NCI-H1417 treated with DMSO at 0.1 percent for 48 hours (cell line): ENCODE measurements at places on chromosomes 1 and 21.

GRCh38 chr1:101144671-101145448, 92.0 kb upstream of the S1PR1 start:
- no peak for DNase-seq

DNA sequence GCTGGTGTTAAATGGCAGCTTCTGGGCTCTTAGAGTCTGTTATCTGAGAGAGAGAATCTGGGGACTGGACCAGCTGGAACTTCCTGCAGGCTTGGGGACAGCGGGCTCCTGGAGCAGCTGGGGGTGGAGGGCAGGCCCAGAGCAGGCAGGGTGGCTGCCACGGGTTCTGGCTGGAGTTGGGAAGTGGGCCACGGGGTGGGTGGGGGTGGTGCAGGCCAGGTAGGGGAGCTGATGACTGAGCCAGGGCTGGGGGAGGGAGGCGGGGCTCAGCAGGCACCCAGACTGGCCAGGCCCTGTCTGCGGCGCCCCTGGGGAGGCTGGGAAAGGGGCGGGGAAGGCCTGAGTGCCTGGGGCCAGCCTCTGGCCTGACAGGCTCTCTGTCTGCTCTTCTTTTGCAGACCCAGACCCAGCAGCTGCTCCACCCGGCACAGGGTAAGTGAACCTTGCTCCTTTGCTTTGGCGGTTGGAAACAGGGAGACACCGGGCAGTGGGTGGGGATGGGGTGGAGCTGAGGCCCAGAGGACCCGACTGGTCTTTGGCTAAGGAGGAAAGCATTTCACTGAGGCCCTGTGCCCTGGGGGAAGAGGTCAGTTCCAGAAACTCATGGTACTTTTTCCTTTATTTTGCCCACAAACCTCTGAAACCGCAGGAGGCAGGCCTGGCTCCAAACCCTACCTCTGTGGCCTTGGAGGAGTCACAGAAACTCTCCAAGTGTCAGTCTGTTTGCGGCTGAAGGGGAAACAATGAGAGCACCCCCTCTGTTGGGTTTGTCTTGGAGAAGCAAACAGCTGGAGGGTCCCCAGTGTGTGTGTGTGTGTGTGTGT, 48.8 kb downstream of the ARHGEF10L start:
- DNase-seq: no peak

DNA sequence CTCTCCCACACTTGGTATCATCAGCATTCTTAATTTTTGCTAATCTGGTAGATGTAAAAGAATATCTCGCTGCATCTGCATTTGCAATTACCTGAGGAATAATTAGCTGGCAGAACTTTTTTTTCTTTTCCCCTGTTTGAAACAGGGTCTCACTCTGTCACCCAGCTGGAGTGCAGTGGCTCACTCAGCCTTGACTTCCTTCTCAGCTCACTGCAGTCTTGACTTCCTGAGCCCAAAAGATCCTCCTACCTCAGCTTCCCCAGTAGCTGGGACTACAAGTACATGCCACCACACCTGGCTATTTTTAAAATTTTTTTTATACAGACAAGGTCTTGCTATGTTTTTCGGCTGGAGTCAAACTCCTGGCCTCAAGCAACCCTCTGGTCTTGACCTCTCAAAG, 35.4 kb upstream of the ENAH start:
- DNase-seq: no peak

- no peak for DNase-seq
These were observed 46.3 kb upstream of the NTPCR start for GRCh38 chr1:232904131-232904530.

DNA sequence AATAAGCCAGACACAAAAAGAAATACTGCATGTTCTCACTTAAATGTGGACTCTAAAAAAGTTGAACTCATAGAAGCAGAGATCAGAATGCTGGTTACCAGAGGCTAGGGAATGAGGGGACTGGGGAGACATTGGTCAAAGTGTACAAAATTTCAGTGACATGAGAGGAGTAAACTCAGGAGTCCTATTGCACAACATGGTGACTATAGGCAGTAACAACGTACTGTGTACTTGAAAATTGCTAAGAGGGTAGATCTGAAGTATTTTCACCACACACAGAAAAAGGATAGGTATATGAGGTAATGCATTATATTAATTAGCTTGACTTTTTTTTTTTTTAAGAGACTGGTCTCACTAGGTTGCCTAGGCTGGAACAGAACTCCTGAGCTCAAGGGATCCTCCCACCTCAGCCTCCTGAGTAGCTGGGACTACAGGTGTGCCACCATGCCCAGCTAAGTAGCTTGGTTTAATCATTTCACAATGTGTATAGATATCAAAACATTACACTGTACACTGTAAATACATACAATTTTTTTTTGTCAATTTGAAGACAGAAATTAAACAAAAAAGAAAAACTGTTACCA, 7.4 kb downstream of the ZNF496 start:
- no peak for DNase-seq

GRCh38 chr21:46641656-46642055, 6.2 kb downstream of the PRMT2 start:
- DNase-seq: no peak

DNA sequence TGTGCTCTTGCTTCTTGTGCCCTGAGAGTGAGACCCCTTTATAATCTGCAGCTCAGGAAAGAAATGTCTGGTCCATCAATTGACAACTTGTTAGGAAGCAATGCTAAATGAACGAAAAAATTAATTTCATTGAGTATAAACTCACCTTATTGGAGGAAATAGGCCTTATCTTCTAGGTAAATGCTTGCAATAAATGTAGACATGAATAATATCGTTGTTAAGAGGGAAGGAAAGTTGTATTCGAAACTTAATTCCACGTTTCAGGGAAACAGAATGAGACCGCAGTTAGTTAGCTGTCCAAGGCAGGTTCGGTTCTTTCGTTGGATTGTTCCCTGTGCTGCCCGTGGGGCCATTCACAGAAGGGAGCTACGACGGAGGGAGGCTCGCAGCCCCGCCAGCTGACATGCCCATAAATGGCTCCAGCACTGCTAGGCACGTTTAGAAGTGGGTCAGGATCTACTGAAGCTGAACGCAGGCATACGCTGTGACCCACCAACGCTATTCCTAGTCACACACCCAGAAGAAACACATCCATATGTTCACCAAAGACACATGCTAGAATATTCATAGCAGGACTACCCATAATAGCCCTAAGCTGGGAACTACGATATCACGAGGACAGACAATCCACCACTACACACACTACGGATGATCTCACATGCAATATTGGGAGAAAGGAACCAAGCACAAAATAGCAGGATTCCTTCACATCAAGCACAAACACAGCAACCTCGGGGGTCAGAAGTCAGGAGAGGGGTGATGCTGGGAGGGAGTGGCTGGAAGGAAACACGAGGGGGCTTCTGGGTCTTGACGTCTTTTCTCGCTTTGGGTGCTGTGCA, 56.2 kb upstream of the LBR start:
- DNase-seq: no peak

DNA sequence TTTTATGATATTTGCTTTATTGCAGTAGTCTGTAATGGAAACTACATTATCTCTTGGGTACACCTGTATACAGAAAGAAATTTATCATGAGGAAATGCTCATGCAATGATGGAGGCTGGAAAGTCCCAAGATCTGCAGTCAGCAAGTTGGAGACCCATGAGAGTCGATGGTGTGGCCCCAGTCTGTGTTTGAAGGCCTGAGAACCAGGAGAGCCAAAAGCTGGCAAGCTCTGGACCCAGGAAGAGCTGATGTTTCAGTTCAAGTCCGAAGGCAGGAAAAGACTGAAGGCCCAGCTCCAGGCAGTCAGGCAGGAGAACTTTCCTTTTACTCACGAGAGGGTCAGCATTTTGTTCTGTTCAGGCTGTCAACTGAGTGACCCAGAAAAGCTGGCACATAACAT, 42.2 kb downstream of the B3GALT5 start:
- no peak for DNase-seq

DNA sequence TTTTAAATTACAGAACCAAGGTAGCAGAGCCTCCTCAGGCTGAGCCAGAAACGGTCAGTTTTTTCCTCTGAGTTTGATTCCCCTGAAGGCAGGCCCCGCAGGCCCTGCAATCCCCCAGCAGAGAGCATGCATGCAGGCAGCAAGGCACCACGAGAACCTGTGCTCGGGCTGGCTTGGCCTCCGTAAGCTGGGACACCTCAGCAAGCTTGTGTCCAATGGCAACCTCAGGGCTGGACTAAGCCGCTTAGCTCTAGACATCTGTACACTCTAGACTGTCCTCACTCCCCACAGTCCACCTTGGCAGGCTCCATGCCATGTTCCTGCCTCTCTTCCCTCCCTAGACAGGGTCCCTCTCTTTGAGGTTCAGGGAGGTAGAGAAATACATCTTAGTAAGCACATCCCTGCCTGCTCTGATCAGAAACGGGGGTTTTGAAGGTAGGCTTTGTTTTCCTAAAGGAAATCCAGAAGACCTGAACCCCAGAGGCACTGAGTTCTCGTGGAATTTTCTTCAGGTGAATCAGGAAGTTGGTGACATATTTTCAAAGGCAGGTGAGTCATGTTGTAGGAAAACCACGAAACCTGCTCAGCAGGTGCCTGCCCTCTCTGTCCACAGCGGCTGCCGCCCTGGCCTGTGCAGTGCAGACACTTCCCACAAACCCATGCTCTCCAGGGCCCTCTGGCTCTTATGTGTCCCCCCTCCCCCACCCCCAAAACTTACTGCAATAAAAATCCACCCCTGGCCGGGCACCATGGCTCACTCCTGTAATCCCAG, 7.0 kb downstream of the TMEM63A start:
- no peak for DNase-seq

DNA sequence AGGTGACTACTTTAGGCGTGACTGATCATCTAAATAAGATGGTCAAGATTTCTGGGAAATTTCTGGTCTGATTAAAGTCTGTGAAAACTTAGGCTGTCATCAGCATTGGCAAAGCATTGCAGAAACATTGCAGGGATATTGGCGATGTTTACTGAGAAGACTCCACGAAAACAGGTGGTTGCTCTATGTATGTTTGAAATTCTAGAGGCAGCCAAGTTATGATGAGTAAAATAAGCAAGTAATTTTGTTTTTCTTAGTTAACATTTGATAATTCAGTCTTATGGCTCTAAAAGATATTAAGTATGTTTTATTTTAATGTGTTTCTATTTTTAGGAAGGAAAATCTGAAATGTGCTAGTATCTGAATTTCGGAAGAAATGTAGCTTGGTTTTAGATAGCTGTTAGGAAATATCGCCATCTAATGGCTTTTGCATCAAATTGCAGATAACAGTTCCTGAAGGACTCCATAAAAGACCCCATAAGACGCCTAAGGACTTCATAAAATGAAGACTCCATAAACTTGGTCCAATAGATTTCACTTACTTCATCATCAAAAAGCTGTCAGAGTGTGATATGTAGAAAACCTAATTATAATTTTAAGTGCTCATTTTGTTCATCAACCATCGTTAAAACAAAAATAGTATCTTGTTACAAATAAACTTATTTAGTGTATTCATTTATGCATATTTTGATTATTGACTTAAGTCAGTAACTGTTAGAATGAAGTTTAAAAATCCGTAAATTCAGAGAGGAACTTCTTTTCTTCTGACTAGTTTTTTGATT, 344.6 kb downstream of the RYR2 start:
- no peak for DNase-seq

DNA sequence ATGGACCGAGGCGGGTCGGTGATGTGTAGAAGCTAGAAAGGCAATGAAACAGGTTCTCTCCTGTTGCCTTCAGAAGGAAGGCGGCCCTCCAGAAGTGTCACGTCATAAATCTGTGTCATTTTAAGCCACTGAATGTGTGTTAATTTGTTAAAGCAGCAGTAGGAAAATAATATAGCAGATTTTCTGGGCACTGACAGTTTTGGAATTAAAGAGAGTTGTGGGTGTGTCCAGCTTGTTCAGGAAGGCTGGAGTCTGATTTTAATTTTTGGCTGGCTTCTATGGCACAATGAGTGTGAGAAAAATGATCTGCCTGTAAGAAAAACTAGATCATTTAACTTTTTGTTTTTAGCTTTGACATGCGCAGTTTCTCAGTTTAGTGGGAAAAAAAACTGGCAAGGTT, 177.3 kb downstream of the EDEM3 start:
- no peak for DNase-seq

GRCh38 chr1:20473894-20474293, 12.1 kb downstream of the CAMK2N1 start:
- no peak for DNase-seq
